Stimulated activated CD4-positive, alpha-beta T cell treated with anti-CD3 and anti-CD28 coated beads, Interleukin-1b, Interleukin-23, amount 100 ng/mL, for 1 hour (primary cell): ENCODE measurements at places on chromosomes 4 and X.

DNA sequence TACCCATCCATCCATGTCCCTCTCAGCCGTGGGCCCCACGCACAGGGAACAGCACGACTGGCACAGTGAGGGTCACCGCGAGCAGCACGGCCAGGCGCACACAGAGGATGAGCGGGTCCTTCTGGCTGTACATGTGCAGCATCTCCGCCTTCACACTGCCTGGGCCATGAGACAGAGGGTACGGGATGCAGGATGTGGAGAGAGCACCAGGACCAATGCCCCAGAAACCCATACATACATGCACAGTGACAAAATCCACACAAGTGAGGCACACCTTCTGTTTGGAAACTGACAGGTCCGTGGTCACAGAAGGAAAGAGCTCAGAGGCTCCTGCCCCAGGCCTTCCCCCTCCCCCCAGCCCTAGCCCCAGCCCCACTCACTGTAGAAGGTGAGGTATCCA lies 9.5 kb downstream of the SLC38A5 start:
- no peak for DNase-seq

DNA sequence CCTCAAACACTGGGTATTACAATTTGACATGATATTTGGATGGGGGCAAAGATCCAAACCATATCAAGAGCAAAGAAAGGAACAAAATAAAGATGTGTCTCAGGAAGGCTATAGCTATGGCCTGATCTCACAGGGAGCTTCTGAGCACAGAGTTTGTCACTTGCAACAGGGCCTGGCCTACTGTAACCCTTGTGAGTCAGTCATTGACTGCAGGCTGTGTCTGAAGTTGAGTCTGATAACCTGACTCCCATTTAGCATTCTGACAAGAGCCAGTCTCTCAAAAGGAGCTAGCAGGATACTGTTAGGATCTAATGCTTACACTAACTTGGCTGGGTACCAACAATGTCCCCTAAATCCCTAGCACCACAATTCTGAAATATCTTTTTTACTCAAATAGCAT lies 612.5 kb upstream of the TECRL start:
- no peak for DNase-seq

- DNase-seq, result no peak
These were observed 152.2 kb downstream of the MGST2 start for GRCh38 chr4:139817657-139818452.

- DNase-seq, result no peak
These were observed 7.4 kb upstream of the TNIP2 start for GRCh38 chr4:2763511-2763967.

DNA sequence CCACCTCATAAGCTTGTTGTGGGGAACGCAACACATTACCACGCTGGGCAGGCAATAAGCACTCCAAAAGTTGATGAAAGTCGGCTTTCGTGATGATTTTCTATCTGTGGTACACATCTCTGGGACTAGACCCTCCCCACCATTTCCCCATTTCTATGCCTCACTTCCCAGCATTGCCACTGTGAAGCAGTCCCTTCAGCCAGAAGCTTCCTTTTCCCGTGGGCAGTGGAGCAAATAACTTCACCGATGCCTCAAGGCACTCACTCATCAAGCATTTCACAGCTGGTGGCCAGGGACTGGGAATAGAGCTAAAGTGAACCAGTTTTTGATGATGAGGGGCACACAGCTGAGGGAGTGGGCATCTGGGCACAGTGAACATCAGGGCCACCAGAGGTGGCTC lies 18.9 kb downstream of the C4orf50 start:
- no peak for DNase-seq

DNA sequence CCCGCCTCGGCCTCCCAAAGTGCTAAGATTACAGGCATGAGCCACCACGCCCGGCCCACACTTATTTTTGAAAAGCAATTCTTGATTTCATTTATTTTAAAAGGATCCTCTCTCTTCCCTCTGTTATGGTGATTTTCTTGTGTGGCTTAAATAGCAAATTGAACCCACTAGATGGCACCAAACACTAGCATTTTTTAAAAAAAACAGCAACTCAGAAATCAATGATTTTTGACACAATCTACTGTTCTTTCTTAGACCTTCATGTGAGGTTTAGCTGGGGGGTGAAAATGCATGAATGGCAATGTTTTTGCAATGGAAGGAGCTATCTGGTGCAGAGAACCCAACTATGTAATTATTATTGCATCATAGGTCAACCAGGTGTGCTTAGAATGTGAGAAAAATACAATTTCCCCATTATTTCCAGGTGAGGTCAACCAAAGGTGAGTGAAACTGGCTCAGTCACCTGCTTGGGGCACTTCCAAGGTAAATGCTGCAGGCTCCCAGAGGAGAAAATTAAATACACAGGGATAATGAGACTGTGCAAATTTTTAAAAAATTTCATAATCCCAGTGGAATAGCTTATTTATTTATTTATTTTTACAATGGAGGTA lies 226.7 kb upstream of the PRKX start:
- DNase-seq, result no peak
